ENCODE measurements at places on chromosomes 16 and 17.

DNA sequence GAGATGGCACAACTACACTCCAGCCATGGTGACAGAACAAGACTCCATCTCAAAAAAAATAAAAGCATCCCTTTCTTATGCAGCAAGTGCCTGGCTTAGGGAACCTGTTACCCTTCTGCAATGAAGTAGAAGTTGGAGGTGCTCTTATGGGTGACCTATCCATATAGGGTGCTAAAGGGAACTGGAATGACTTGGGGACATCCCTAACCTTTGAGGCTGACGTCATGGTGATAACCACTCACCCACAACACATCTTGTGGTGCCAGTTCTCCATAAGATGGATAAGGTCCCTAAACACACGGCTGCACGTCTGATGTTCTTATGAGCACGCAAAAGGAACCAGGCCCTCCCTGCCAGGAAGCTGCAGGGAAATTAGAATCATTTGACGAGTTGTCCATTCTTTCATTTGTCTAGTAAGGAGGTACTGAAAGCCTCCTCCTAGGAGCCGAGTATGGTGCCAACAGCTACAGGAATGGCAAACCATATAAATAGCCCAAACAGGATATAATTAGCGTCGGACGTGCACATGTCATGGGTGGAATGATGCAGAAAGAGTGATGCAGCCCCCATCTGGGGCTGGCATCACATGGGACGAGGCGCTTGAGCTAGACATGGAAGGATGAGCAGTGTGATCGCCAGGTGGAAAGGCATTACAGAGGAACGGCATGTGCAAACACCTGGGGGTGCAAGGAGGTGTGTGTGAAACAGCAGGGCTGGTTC, 52.5 kb downstream of the ARHGAP27 start:
- DNase-seq = no peak

DNA sequence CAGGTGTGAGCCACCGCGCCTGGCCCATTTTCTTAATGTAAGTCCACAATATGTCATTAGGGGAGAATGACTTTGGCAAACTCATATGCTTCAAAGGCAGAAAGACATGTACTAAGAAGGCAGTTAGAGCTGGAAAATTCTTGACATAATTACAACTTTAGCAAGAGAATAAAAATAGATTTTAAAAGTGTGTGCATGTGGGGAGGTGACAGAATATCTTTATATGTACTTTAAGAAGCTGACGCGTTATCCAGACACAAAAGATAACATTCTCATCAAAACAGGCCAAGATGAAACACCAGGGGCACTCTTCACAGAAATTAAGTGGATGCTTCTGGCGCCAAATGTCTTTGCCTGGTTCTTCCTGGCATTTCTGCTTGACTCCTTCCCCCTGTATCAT, 28.2 kb downstream of the GJC1 start:
- no peak for DNase-seq

DNA sequence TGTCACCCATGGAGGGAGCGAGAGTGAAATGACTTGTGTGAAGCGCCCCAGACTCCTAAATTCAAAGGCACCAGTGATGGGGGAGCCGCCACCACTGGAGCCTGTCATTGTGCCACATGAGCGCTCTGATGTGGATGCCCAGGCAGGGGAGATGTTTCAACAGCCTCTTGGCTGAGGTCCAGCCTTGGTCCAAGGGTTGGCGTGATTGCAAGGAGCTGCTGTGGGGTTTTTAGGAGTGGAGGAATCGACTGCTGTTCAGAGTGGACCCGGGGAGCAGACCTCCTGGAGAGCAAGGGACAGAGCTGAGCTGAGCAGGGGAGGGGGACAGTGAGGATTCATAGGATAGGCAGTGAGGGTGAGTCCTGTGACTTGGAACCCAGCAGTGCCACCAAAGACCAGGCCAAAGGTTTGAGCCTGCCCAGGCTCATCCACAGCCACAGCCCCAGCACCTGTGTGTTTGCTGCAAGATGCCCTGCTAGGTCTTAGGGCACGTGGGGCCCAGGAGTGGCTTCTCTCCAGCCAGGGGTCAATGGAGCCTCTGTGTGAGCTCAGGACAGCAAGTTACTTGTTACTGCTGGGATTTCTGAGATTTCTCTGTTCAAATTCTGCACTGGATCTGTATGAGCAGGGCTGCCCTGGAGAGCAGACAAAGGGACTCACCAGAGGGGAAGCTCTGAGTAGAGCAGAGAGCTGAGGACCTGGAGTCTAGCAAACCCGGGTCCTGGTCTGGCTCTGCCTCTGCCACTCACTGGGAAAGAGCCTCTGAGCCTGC, 20.3 kb downstream of the RHBDL3 start:
- no peak for DNase-seq

DNA sequence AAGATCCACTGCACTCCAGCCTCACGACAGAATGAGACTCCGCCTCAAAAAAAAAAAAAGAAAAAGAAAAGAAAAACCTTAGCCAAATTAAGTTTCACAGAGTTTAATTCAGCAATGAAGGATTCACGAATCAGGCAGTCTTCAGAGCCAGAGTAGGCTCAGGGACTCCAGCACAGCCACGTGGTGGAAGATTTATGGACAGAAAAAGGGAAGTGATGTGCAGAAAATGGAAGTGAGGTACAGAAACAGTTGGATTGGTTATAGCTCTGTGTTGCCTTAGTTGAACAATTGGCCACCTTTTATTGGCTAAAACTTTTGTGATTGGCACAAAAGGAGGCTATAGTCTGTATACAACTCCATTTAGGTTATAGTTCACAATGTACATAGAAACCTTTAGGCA, 256.6 kb downstream of the HS3ST3B1 start:
- DNase-seq = no peak

DNA sequence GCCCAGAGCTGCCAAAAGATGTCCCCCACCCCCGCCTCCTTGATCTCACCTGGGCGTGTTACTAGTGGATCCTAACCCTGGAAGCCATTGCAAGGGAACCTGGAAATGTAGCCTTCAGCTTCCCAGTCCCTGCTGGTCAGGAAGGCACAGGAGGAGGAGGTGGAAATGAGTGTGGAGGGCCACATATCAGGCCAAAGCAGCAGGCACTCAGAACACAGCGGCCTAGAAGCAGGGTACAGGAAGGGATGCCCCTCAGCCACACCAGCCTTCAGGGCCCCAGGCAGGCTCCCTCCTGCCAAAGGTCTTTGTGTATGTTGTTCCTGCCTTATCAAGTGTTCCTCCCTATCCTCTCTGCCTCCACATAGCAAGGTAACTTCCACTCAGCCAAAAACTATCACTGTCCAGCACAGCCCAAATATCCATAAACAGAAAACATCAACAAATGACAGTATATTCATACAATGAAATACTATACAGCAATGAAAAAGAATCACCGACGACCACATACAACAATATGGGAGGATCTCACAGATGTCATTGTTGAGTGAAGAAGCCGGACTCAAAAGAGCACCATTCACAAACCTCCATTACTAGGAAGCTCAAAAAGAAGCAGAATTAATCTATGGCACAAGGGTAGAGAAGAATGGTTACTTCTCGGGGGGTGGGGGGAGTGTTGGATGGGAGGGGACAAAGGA, 28.2 kb upstream of the TNFRSF13B start:
- DNase-seq = no peak

GRCh38 chr16:75250089-75250808, 1.2 kb downstream of the BCAR1 start:
- DNase-seq = no peak
